ENCODE measurements at places on chromosomes 4 and X. TPM values are rescaled to one million over a fixed set of nuclear protein-coding genes. Genes with fewer than 3 reads are reported as not detected.

Gene PNMA3
- 0.93 TPM for total RNA-seq

Gene SSX2B
- not detected for total RNA-seq

Gene FHIP1A
- 4.1 TPM for total RNA-seq

DNA sequence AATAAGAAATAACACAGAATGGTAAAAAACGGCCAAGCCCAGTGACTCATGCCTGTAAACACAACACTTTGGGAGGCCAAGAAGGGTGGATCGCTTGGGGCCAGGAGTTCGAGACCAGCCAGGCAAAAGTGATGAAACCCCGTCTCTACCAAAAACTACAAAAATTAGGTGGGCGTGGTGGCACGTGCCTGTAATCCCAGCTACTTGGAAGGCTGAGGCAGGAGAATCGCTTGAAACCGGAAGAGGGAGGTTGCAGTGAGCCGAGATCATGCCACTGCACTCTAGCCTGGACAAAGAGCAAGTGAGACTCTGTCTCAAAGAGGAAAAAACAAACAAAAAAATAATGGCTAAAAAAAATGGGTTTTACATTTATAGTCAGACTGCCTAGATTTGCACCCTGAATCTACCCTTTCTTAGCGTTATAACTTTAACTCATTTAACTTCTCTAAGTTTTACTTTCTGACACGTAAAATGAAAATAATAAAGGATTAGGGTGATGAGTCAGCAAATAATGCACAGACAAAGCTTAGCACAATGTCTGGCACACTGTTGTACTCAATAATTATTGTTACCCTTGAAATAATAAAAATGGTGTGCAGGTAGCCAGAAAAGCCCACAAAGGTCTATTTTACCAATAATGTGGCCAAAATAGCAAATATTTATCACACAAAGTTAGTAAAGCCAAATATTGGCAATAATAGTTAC, 55.0 kb downstream of the ATP11C start:
- H3K36me3 ChIP-seq = no peaks in the 10 kb centered on the region
- H3K27ac ChIP-seq = no peak overlapping the region

GRCh38 chr4:8478801-8479744, 38.5 kb downstream of the TRMT44 start:
- no peak overlapping the region for H3K4me3 ChIP-seq
- no peak overlapping the region for H3K27ac ChIP-seq
- DNase-seq = no peak
- no peaks in the 10 kb centered on the region for H3K27me3 ChIP-seq
